Bronchial epithelial cell (primary cell): ENCODE measurements at places on chromosomes 2 and 18. TPM values are rescaled to one million over a fixed set of nuclear protein-coding genes. Genes with fewer than 3 reads are reported as not detected.

GRCh38 chr2:82098617-82099016 lies 1794.1 kb upstream of the LRRTM1 start:
- no peak for DNase-seq

DNA sequence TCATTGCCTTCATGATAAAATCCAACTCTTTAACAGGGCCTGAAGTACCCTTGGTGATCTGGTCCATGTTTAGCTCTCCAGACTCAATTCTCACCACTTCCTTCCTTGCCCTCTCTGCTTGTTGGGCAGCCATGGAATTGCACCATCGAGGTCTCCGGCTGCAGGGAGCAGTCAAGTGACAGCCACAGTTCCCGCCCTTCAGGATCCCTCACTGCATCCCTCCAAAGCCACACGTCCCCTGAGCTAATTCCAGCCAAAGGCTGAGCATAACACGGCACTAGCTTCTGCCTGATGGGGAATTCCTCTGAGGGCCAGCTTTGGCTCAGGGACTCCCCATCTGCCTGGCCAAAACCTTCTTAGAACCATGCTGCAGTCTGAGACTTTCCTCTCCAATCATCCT lies 47.4 kb upstream of the SLC1A4 start:
- no peak for DNase-seq

DNA sequence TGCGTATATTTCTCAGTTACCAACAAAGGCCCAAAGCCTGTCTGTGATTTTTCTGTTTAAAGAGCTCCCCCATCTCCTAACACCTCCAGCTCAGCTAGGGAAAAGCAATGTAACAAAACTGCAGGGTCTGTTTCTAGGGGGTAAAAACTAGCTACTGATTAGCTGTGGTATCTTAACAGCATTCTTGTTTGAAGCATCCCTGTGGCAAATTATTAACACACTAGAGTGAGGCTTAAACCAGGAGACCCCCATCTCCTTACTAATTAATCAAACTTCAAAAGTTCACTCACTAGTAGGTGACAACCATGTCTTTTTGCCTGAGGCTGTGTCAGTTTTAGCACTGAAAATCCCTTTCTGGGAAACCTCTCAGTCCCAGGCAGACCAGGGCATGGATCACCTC lies 186.2 kb upstream of the PARD3B start:
- no peak for DNase-seq

- DNase-seq, result peak; percentile 71
Observed at GRCh38 chr2:36562240-36562639, 35.7 kb downstream of the FEZ2 start.

The SP5 gene
- not detected in 2 replicates for total RNA-seq

DNA sequence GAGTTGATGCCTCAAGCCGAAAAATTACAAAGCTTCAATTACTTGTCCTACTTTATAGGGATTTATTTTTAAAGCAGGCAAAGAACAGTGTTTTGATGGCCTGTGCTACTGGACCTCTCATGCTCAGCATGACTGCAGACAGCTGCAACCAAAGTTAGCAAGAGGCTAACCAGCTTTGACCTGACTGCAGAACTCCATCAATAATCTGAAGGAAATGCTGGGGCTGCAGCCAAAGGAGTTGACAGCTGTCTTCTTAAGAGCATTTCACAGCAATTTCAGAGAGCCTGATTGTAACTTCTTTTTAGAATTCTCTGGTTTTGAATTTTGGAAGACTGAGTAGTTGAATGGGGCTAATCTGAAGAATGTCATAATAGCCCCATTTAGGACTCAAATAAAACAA lies 46.5 kb upstream of the SESTD1 start:
- no peak for DNase-seq
